ENCODE measurements at places on chromosomes 6 and 20. TPM values are rescaled to one million over a fixed set of nuclear protein-coding genes. Genes with fewer than 3 reads are reported as not detected.

TGM2 gene
- 44.6 TPM for polyA plus RNA-seq

MAS1 gene
- not detected for polyA plus RNA-seq

ULBP3 gene
- 0.71 TPM for polyA plus RNA-seq

ADGRB3 gene
- polyA plus RNA-seq = 0.26 TPM

VGLL2 gene
- not detected for polyA plus RNA-seq

LAMA5 gene
- 94.0 TPM for polyA plus RNA-seq

LRP11 gene
- polyA plus RNA-seq = 22.1 TPM
